Astrocyte (in vitro differentiated cells and primary cell): ENCODE measurements at places on chromosomes 4 and X. TPM values are rescaled to one million over a fixed set of nuclear protein-coding genes. Genes with fewer than 3 reads are reported as not detected.
A peak's percentile ranks its signal among the peaks of the same experiment; 100 is the strongest.

GRCh38 chr4:140084385-140084784, 69.6 kb downstream of the MAML3 start:
- H3K27ac ChIP-seq, result no peak overlapping the region
- no peaks in the 10 kb centered on the region for H3K27me3 ChIP-seq
- DNase-seq, result no peak
- H3K36me3 ChIP-seq, result no peaks in the 10 kb centered on the region
- peaks cover 12% of the 10 kb centered on the region for H3K4me1 ChIP-seq
- H3K4me3 ChIP-seq, result no peak overlapping the region

- no peaks in the 10 kb centered on the region for H3K27me3 ChIP-seq
- H3K4me1 ChIP-seq, result peaks cover 5% of the 10 kb centered on the region
- no peaks in the 10 kb centered on the region for H3K36me3 ChIP-seq
- H3K27ac ChIP-seq, result no peak overlapping the region
- no peak for DNase-seq
Measured at GRCh38 chr4:168522356-168522755, 25.5 kb downstream of the PALLD start.

The IL21 gene
- not detected in 2 replicates for total RNA-seq

DNA sequence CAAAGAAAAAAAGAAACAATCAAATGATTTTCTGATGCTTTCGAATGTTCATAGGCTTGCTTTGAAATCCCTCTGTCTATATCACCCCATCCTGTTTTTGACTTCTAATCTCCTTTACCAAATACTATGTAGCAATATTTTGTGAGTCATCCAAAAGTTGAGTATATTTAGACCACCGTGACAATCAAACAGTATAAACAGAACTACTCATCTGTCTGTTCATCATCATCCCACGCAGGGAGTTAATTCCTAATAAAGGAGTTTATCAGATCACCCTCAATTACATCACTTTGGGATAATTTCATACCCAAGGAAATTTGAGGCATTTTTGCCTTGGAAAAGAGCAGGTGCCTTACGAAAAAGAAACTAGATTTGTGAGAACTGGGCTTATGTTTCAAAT, 212.9 kb downstream of the CBR4 start:
- H3K4me3 ChIP-seq, result no peak overlapping the region
- DNase-seq, result peak; percentile 92
- peaks cover 29% of the 10 kb centered on the region for H3K4me1 ChIP-seq
- H3K36me3 ChIP-seq, result no peaks in the 10 kb centered on the region

DNA sequence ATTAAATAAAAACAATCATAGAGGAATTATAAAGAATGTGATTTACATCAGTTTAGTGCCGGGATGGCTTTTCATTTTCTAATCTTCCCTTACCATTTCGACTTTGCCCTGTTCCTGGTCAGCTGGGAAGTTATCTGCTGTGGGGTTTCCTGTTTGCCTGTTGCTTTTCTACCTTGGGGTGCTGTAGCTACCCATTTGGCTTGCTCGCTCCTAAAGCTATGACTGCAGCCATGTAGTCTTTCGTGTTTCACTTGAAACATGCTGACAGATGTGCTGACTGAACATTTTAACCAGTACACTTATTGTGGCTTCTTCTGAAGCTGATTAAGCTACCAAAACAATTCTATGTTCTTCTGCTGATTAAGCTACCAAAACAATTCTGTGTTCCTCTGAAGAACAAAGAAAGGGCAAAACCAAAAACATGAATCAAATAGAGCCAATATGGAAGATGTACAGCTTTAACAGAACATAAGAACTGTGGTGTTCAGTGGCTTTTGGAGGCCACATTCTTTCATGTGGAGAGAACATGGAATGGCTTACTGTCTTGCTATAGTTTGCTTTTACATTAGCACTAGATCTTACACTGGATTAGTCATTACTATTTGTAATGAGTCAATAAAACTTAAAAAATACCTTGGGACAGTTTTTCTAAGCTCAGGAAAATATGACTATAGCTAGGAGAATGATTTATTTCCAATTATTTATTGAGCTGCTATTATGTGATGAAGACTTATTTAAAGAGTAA, 440.4 kb downstream of the SPRY1 start:
- peaks cover 24% of the 10 kb centered on the region for H3K4me1 ChIP-seq
- no peaks in the 10 kb centered on the region for H3K27me3 ChIP-seq
- DNase-seq, result peak; percentile 32
- no peak overlapping the region for H3K4me3 ChIP-seq
- H3K36me3 ChIP-seq, result no peaks in the 10 kb centered on the region

The LNX1 gene
- total RNA-seq, result 2.5 and 4.4 TPM in 2 replicates

The ARHGAP10 gene
- total RNA-seq, result 23.4 and 28.0 TPM in 2 replicates

GRCh38 chrX:6981718-6982406, 165.7 kb upstream of the STS start:
- H3K27ac ChIP-seq, result no peak overlapping the region
- no peaks in the 10 kb centered on the region for H3K27me3 ChIP-seq
- no peaks in the 10 kb centered on the region for H3K36me3 ChIP-seq
- no peak for DNase-seq
- no peak overlapping the region for H3K4me3 ChIP-seq

DNA sequence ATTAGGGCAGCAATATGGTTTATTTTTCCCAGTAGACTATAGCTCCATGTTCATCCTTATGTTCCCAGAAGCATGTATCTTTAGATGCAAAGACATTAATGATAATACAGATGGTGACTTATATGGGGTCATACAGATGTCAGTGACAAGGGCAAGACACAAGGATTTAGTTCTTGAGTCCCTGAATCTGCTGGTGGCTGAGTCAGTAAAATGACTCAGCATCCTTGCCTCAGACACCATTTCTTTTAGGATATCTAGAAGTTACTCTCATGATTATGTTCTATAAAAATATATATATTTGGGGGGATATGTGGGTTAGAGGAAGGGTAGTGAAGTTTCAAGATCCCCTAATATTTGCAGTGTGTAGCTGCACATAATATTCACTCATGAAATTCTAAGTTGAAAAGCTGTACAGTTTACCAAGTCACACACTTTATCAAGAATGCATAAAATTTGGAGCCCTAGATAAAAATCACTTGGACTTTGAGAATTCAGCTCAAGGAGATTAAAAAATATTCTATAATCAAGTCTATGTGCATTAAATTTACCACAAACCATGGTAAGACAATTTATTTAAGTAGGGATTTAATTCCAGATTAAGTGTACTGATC, 101.9 kb downstream of the LNX1 start:
- H3K4me1 ChIP-seq, result peaks cover 7% of the 10 kb centered on the region
- H3K4me3 ChIP-seq, result no peak overlapping the region
- no peak overlapping the region for H3K27ac ChIP-seq
- DNase-seq, result no peak

The MAGEB16 gene
- not detected in 2 replicates for total RNA-seq

GRCh38 chr4:54542119-54542438, 115.7 kb upstream of the KIT start:
- no peak overlapping the region for H3K4me3 ChIP-seq
- H3K4me1 ChIP-seq, result peaks cover 35% of the 10 kb centered on the region
- no peaks in the 10 kb centered on the region for H3K36me3 ChIP-seq
- no peak for DNase-seq
- H3K27ac ChIP-seq, result peak overlapping the region; percentile 84
- no peaks in the 10 kb centered on the region for H3K27me3 ChIP-seq

GRCh38 chr4:75180790-75181776, 248.2 kb downstream of the PARM1 start:
- H3K27me3 ChIP-seq, result no peaks in the 10 kb centered on the region
- no peaks in the 10 kb centered on the region for H3K4me1 ChIP-seq
- H3K27ac ChIP-seq, result no peak overlapping the region
- H3K36me3 ChIP-seq, result no peaks in the 10 kb centered on the region

DNA sequence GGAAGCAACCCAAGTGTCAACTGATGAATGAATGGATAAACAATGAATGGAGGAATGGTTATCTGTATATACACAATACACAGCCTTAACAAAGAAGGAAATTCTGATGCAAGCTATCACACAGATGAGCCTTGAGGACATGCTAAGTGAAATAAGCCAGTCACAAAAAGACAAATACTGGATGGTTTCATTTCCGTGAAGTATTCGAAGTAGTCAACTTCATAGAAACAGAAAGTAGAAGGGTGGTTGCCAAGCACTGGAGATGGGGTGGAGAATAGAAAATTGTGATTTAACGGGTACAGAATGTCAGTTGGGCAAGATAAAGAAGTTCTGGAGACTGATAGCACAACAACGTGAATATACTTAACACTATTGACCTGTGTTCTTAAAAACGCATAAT, 28.2 kb downstream of the CENPU start:
- no peaks in the 10 kb centered on the region for H3K4me1 ChIP-seq
- no peak overlapping the region for H3K4me3 ChIP-seq
- no peak overlapping the region for H3K27ac ChIP-seq
- no peaks in the 10 kb centered on the region for H3K27me3 ChIP-seq
- DNase-seq, result no peak

DNA sequence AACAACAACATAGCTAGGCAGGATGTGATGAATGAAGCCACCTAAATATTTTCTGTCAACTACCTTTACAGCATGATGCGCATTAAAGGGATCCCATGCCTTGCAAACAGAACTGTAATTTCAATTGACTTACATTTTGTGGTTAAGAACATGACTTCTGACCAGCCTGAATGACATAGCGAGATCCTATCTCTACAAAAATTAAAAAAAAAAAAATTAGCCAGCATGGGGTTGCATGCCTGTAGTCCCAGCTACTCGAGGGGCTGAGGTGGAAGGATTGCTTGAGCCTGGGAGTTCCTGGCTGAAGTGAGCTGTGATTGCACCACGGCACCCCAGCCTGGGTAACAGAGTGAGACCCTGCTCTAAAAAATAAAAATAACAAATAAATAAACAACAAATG, 680.6 kb downstream of the IQCM start:
- no peaks in the 10 kb centered on the region for H3K4me1 ChIP-seq
- no peak overlapping the region for H3K4me3 ChIP-seq
- no peaks in the 10 kb centered on the region for H3K36me3 ChIP-seq
- no peak overlapping the region for H3K27ac ChIP-seq
- no peaks in the 10 kb centered on the region for H3K27me3 ChIP-seq
- DNase-seq, result no peak

GRCh38 chr4:78510681-78511080, 40.9 kb upstream of the ANXA3 start:
- no peaks in the 10 kb centered on the region for H3K27me3 ChIP-seq
- no peaks in the 10 kb centered on the region for H3K4me1 ChIP-seq
- no peak for DNase-seq
- H3K36me3 ChIP-seq, result no peaks in the 10 kb centered on the region
- H3K27ac ChIP-seq, result no peak overlapping the region

DNA sequence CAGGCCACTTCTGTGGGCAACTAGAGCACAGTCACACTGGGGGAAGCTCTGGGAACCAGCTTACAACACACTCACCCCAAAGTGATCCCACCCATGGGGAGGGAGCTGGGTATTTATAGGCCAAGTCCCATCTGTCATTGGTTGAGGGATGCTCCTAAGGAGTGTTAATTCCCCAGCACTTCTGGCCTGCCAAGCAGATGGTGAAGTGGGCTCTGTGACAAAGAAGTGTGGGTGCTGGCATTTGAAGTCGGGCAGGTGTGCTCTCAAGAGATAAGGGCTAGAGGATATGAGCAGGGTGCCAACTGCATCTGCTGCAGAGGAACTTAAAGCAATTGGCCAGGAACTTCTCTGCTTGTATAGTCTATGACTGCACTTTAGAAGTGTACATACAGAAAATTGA, 30.9 kb downstream of the PTCHD1 start:
- no peaks in the 10 kb centered on the region for H3K27me3 ChIP-seq
- H3K4me1 ChIP-seq, result no peaks in the 10 kb centered on the region
- DNase-seq, result no peak
- H3K4me3 ChIP-seq, result no peak overlapping the region

DNA sequence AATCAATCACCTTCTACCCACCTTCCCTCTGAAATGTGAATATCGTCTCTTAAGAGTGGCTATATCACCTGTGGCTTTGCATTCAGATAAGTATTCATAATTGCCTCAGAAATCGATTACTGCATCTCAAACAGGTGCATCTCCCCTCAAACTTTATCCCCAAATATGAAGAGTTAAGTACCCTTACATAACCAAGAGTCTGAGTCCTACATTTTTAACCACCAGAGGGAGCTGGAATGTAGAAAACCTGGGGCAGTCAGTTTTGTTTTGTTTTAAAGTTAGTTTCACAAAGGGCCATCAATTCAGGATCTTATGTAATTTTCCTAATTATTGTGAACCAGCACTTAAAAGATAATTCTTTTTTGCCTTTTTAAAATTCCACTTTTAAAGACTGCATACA, 5.7 kb downstream of the TCEANC start:
- no peaks in the 10 kb centered on the region for H3K36me3 ChIP-seq
- no peaks in the 10 kb centered on the region for H3K27me3 ChIP-seq
- H3K4me3 ChIP-seq, result no peak overlapping the region
- H3K4me1 ChIP-seq, result no peaks in the 10 kb centered on the region
- no peak for DNase-seq
- H3K27ac ChIP-seq, result no peak overlapping the region

The TMEM271 gene
- total RNA-seq, result 4.4 and 6.2 TPM in 2 replicates

DNA sequence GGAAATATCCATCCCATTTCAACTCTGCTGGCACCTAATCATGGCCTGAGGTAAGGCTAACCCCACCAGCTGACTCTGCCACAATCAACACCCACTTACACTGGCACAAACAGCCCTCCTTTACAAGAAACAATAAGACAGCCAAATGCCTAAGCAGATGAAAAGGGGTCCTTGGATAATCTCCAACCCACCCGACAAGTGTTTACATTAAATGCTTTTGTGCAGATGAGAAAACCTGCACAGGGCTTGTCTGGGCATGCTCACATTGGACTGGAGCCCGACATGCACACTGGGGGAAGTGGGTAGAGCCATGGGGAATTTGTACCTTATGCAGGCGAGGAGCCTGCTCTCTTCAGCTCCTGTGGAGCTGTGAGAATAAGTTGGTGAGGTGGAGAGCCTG, 138.9 kb upstream of the ITM2A start:
- H3K27me3 ChIP-seq, result no peaks in the 10 kb centered on the region
- H3K4me1 ChIP-seq, result no peaks in the 10 kb centered on the region
- H3K27ac ChIP-seq, result no peak overlapping the region
- no peaks in the 10 kb centered on the region for H3K36me3 ChIP-seq

The DMP1 gene
- total RNA-seq, result 0.10 and 0.11 TPM in 2 replicates

The HTN1 gene
- total RNA-seq, result not detected in 2 replicates

The GNRHR gene
- not detected in 2 replicates for total RNA-seq

The HNRNPD gene
- total RNA-seq, result 142 and 162 TPM in 2 replicates

The PNMA5 gene
- not detected in 2 replicates for total RNA-seq

GRCh38 chr4:54958236-54958635, 167.2 kb downstream of the KDR start:
- no peak overlapping the region for H3K4me3 ChIP-seq
- H3K4me1 ChIP-seq, result peaks cover 14% of the 10 kb centered on the region
- H3K36me3 ChIP-seq, result no peaks in the 10 kb centered on the region
- H3K27ac ChIP-seq, result peak overlapping the region; percentile 63

GRCh38 chr4:86565651-86566050, 28.5 kb upstream of the PTPN13 start:
- DNase-seq, result no peak
- no peak overlapping the region for H3K4me3 ChIP-seq
- H3K36me3 ChIP-seq, result no peaks in the 10 kb centered on the region
- H3K4me1 ChIP-seq, result no peaks in the 10 kb centered on the region
